RWPE2 (cell line): ENCODE measurements at places on chromosomes 12 and 14.

GRCh38 chr12:108157870-108158459, 28.9 kb downstream of the WSCD2 start:
- no peak for DNase-seq

- no peak for DNase-seq
Measured at GRCh38 chr14:36585100-36585499, 2.7 kb upstream of the NKX2-8 start.

DNA sequence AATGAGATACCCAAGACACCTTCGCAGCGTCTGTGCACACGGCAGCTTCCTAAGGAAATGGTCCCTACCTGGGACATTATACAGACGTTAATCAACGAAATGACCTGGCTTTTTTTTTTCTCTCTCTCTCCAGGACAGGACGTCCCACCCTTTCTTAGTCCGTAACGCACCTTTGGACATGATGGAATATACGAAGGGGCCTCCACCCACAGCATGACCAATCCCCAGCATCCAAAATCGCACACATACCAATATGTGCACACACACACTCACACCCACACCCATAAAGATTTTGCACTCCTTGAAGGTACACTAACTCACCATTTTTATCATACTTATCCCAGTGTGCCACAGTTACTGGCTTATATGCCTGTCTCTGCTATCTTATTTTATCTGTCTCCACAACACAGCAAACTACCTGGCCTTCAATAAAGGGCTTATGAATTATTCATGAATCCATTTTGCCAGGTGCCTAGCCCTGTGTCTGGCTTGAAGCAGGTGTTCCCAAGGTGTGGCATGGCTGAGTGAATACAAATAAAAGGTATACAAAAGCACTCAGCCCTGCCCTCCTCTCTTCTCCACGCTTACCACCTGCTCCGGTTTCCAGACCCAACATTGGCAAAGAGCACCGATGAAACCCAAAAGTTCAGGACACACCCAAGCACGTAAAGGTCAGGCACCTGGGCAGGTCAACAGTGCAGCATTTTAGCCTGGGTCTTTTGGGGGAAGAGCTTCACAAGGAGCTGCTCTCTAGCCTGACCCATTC, 2.2 kb downstream of the SCNN1A start:
- DNase-seq = no peak

DNA sequence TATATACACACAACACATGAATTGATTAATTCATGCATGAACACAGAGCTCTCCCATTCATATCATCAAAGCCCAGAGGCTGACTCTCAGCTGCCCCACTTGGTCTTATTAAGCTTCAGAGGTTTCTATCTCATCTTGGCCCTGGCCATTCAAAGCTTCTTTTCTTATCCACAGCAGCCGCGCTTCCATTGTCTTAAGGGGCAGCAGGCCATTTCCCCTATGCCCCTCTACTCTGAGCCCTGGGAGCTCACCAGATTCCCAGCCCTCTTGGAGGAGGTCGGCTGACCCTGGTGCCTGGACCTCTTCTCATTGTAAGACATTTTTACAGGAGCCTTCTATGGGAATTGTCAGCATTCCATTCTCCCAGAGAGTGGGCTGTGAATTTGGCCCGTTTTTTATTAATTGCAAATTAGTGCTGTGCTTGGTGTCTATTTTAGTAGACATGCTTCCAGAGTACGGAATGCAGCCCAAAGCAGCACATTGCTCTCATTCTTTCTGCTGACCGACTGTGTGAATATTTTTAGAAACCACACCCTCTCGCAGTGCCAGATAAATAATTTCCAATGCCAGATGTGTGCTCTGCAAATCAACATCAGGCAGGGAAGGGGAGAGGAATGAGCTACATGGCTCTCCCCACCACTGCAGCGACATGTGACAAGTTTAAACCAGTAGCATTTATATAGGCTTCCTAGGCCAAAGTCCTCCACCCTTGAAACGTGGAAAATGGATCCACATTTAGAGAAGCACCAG, 58.5 kb downstream of the NUAK1 start:
- no peak for DNase-seq

DNA sequence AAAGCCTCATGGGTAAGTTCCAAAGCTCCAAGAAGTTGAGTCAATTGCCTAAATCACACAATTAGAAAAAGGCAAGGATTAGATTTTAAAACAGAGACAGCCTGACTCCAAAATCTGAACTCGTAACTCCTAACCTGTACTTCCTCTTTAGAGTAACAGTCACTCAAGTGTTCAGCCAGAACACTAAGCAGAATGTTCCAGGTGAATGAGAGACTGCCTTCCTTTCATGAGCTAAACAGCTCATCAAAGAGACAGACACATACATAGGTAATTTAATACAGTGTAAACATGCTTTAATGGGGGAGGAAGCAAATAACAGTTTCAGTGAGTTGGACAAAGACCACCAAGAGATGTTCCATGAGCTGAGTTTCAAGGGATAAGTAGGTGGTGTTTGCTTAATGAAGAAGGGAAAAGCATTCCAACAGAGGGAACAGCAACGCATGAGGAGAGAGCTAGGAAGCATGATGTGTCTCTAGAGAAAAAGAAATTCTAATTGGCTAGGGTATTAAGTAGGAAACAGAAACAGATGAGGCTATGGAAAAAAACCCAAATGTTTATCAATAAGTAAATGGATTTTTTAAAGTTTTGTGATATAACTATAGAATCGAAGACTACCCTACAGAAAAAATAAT, 403.9 kb downstream of the MED13L start:
- DNase-seq = no peak
